Progenitor cell of endocrine pancreas (in vitro differentiated cells): ENCODE measurements at places on chromosomes 2 and 18. TPM values are rescaled to one million over a fixed set of nuclear protein-coding genes. Genes with fewer than 3 reads are reported as not detected.

Gene RGPD4
- total RNA-seq, result 0.11 TPM in 1 of 2 replicates, not detected in the other

Gene OR6B2
- total RNA-seq, result not detected in 2 replicates

- no peak overlapping the region for H3K4me3 ChIP-seq
- H3K27me3 ChIP-seq, result no peaks in the 10 kb centered on the region
- no peak for DNase-seq
- no peaks in the 10 kb centered on the region for H3K4me1 ChIP-seq
- H3K27ac ChIP-seq, result no peak overlapping the region
Observed at GRCh38 chr2:95289253-95289652, 7.9 kb upstream of the KCNIP3 start.

GRCh38 chr2:37507703-37508102, 163.3 kb downstream of the QPCT start:
- DNase-seq, result no peak
- peak overlapping the region; percentile 92 for H3K27ac ChIP-seq
- no peaks in the 10 kb centered on the region for H3K36me3 ChIP-seq

DNA sequence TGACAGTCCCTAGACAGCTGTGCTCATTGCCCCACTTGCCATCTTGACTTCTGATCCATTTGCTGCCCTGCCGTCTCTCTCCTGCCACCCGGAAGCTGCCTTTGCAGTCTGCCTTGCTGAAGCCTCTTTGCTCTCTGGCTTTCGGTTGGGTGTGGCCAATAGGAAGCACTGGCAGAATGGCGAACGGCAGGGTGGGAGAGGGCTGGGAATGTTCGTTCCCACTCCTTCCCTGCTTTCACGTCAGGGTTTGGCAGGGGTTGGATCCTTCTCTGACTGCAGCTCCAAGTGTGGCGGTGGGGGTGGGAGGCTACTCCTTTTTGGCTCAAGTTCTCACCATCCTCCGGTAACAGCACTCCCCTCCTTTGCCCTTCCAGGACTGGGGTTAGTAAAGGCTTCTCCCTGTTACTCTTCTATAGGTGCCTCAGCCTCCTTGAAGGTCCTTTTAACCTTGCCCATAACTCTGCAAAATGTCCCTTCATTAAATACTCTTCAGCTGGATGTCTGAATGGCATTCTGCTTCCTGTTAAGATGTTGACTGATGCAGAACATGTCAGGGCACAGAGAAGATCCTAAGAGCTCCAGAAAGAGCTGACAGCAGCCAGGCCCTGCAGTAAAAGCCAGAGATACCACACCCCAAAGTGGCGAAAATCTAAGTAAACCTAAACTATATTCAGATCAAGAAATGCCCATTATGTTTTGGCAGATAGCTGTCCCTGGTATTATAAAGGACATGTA, 299.7 kb downstream of the CDCA7 start:
- no peak for DNase-seq
- peaks cover 2% of the 10 kb centered on the region for H3K27me3 ChIP-seq
- no peak overlapping the region for H3K4me3 ChIP-seq
- no peak overlapping the region for H3K27ac ChIP-seq
- H3K4me1 ChIP-seq, result peaks cover 8% of the 10 kb centered on the region

DNA sequence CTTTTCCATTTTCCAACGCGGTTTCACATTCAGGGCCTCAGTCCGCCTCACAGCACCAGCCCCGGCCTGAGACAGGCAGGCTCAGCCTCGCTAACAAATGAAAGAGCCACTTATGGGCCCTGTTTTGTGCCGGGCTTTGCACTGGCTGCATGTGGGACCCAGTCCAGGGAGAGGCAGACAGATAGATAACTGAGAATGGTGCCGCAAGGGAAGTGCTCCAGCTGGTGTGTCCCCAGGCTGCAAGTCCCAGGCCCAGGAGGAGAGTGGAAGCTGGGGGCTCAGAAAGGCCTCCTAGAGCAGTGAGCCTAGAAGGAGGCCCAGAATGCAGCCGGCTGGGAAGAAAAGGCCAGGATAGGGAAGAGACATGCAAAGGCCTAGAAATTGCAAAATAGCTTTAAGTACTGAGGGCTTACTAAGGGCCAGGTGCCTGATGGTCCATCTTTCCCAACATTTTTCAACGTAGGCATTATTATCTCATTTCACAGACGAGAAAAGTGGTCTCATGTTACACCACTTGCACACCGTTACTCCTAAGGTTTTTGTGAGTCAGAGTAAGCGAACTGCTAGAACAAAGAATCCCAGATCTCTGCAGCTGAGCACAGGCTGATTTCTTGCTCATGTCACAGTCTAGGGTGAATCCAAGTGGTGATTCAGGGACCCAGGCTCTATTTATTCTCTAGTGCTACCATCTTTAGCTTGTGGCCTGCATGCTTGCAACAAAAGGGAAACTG, 26.0 kb downstream of the ADRA2B start:
- no peaks in the 10 kb centered on the region for H3K36me3 ChIP-seq
- H3K4me1 ChIP-seq, result peaks cover 6% of the 10 kb centered on the region
- peak; percentile 6 for DNase-seq
- no peak overlapping the region for H3K27ac ChIP-seq
- H3K4me3 ChIP-seq, result no peak overlapping the region
- H3K27me3 ChIP-seq, result no peaks in the 10 kb centered on the region

DNA sequence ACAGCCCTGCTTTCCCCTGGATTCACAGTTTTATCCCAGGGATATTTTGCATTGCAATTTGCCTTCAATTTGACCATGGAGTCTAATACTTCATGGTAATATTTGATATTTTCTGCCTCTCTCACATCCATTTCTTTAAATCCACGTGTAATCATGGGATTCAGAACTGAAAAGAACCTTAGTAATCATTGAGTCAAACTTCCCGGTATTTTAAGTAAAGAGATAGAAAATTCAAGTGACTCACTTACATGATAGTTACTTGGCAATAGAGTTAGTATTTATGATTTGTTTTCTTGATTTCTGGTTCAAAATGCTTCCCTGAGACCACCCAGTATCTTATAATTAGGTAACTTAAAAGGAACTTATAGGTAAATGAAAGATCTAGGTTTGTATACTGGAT, 33.7 kb upstream of the CDC42EP3 start:
- H3K27me3 ChIP-seq, result no peaks in the 10 kb centered on the region
- H3K36me3 ChIP-seq, result no peaks in the 10 kb centered on the region
- H3K27ac ChIP-seq, result no peak overlapping the region
- H3K4me3 ChIP-seq, result no peak overlapping the region
- peaks cover 4% of the 10 kb centered on the region for H3K4me1 ChIP-seq

Gene FLACC1
- total RNA-seq, result 0.55 and 0.69 TPM in 2 replicates

DNA sequence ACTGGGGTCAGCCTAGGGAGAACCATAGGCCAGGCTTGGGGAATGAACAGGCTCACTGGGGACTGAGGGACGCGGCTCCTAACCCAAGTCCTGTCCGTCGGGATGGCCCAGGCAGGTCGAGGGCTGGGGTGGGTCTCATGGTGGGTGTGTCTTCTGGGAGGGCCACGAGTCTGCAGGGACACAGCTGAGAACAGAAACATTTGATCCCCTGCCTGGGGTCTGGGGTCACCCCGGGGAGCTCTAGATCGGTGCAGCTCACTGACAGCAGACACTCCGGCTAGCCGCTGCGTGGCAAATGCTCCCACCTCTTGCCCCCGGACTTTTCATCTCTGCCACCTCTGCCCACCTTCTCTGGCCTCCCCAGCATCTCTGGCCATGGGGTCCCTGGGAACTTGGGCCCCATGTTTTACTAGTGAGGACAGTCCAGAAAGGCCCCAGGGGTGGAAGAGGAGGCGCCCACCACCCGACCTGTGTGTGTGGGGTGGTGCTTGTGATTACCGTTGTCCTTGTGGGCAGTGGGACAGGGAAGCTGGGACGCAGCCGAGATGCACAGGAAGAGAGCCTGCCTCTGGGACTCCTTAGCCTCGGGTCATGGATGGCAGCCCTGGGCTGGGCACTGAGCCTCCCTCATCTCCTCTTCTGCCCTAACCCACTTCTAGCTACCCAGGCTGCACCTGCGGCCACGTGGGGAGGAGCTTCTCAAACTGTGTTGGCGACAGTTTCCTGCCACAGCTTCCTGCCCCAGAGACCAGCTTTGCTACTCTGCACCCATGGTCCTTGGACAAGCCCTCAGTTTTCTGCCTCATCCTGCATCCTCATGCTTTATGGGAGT, 4.9 kb downstream of the ZAP70 start:
- no peak for DNase-seq
- no peak overlapping the region for H3K4me3 ChIP-seq
- H3K4me1 ChIP-seq, result peaks cover 15% of the 10 kb centered on the region
- H3K36me3 ChIP-seq, result no peaks in the 10 kb centered on the region

Gene MOGAT1
- total RNA-seq, result 0.74 and 0.98 TPM in 2 replicates
